ENCODE measurements at places on chromosomes 5 and 9.

GRCh38 chr9:21153336-21154017, 11.8 kb upstream of the IFNW1 start:
- peak; percentile 7 for DNase-seq

- peak; percentile 56 for DNase-seq
These were observed 637.8 kb upstream of the WWC1 start for GRCh38 chr5:167653645-167654106.

DNA sequence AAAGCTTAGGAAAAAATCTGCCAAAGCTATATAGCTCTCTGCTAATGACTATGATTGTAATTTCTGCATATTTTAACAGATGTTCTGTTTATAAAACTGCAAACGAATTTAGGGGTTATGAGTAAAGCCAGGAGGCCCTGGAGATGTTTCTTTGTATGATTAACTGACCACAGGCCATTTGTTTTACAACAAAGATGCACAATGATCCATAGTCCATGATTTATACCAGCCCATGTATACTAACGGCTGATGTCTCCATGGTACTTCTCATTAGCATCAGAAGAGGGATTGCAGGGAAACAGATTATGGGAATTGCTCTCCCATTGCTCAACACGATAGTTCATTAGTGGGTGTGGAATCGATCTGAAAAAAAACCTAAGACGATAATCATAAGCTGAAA, 78.9 kb downstream of the PPP2R2B start:
- no peak for DNase-seq

GRCh38 chr9:33161011-33161588, 6.0 kb downstream of the B4GALT1 start:
- peak; percentile 99 for DNase-seq

DNA sequence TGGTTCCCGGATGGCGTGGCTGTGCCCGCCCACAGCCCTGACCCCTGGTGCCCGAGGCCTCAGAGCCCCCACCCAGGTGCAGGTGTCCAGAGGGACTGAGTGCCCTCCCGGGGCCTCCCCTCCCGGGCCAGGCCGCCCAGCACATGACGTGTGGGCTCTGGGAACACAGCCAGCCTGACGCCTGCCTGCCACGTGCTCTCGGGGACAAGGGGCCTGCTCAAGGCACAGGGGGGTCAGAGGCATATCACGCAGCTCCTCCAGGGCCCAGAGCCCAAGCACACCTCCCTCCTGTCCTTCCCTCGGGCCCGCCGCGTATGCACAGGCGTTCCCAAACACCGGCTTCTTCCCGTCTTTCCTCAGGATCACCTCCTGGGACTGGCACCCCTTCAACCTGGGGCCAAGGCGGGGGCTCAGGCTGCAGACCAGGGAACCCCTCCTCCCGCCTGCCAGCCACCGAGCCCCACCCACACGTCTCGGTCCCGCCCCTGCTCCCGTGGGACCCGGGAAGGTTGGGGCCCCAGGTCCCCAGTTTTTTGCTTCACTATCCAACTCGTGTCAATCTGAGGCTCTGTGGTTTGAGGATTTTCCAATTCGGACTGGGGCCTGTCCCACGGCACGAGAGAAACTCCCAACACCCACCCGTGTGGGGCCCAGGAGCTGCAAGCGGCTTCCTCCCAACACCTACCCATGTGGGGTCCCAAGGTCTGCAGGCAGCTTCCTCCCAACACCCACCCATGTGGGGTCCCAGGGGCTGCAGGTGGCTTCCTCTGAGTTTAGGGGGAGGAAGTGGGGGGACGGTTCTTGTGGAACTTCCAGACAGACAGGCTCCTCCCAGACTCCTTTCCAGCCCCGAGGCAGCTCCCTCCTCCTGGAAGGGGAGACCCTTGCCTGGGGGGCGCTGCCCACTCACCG, 1.5 kb downstream of the LCN10 start:
- peak; percentile 34 for DNase-seq

GRCh38 chr5:21236104-21236503, 1248.1 kb upstream of the CDH18 start:
- DNase-seq = no peak

DNA sequence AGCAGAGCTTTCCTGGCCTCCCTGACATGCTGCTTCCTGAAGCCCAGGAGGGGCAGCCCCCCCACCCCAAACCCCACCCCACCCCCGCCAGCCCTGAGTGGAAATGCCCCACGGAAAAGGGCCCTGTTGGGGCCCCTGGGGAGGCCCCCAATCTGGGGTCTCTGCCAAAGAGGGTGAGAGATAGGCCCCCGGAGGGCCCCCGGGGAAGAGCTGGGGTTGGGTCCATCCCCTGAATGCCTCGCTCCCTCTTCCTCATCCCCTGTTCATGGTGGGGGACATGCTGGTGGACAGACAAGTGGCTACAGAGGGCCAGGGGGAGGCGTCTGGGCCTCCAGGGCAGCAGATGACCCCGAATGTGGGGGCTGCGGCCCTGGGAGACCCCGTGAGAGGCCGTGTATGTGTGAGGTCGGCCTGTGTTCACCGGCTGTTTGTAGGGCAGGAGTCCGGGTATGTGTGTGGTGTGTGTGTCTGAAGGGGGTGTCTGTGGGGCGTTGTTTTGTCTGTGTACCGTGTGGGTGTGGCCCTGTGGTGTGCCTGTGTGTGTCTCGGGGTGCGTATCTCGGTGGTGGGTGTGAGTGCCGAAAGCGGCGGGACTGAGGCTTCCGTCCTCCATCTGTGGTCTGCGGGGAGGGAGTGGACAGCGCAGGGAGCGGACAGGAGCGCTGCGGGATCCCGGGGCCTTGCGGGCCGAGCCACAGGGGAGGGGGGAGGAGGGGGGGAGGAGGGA, 11.3 kb downstream of the C9orf50 start:
- DNase-seq = peak; percentile 54

- peak; percentile 50 for DNase-seq
These were observed 974 bp downstream of the C9orf40 start for GRCh38 chr9:74951725-74952151.

Data from EH (cell line).